ENCODE measurements at places on chromosomes 3 and 15.

DNA sequence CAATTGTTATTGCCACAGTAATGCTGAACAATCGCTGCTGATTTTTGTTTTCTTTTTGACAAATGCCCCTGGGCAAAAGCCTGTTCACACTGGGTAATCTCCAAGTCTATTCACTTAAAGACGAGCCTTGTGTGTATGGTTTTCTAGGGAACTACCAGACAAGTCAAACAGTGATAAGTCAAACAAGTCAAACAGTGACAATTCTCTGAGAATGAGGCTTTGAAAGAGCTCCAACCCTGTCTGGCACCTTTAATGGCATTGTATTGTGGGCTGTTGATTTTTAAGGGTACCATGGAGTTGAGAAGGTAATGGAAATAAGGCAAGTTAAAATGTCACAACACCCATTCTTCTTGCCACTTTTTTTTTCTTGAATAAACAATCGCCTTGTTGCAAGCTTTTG, 59.4 kb upstream of the TMC3 start:
- DNase-seq, result no peak

- no peak for DNase-seq
Observed at GRCh38 chr3:31230425-31231223, 302.1 kb upstream of the STT3B start.

- no peak for DNase-seq
Observed at GRCh38 chr15:38660738-38661137, 96.1 kb upstream of the RASGRP1 start.

DNA sequence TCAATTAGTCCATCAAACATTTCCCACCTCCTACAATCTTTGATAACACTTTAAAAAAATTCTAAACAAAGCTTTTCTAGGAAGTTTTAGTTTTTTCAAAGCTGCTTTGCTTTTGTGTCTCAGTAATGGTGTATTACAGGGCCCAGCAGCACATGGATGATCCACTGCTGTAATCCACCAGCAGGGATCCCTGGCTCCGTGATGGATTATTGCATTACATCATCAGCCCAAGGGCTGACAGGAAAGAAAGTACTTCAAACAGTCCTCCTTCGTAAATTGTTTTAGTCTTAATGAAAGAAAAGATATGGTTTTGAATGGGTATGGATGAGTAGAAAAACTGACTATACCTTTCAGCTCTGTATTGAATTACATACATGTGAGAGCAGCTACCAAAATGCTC, 688.9 kb upstream of the NAALADL2 start:
- DNase-seq, result no peak

GRCh38 chr15:36428102-36428845, 151.2 kb upstream of the CDIN1 start:
- DNase-seq, result peak; percentile 99

GRCh38 chr3:25038922-25039321, 389.1 kb upstream of the RARB start:
- no peak for DNase-seq

GRCh38 chr3:84974347-84974746, 15.6 kb downstream of the CADM2 start:
- DNase-seq, result no peak

GRCh38 chr3:43161684-43162229, 55.9 kb upstream of the POMGNT2 start:
- DNase-seq, result no peak

DNA sequence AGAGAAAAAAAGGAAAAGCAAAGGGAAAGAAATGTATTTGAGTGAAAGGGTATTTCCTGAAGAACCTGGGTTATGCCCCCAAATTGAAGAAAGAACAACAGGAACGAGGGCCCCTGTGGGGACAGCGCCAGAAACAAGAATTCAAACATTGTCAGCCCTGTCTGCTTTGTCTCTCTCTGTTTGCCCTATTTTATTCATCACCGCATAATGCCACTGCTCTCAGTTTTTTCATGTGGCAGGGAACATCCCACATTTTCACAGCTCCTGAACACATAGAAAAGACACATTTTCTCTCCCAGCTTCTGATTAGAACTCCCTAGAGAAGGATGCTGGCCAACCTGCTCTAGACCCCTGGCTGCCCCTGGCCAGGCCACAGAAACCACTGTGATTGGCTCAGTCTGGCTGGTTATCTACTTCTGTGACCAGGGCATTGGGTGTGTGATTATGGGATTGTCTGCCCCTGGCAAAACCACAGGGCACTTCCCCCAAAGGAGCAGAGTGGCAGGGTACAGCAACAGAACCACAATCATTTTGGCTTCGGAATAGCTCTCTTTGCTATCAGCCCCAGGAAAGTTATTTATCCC, 31.3 kb upstream of the CCDC54 start:
- no peak for DNase-seq

GRCh38 chr3:68007621-68008226, 353.3 kb upstream of the SUCLG2 start:
- no peak for DNase-seq

DNA sequence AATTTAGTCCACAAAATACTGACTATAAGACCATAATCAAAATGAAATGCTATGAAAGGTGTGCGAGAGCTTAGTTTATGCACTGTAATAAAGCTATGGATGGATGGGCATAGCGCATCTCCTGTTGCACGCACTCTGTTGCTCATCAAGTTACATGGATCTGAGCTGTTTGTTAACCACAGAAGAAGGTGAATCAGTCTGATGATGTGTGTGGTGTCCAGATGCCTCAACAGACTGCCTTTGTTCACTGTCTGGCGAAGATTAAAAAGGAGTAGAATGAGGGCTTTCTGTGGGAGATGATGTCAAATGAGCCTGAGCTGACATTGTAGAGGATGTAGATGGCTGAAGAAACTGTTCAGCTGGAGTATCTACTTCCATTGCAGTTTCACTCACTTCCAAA, 36.1 kb downstream of the NSMCE3 start:
- no peak for DNase-seq

- peak; percentile 78 for DNase-seq
Observed at GRCh38 chr3:188635258-188636042, 481.5 kb downstream of the LPP start.

DNA sequence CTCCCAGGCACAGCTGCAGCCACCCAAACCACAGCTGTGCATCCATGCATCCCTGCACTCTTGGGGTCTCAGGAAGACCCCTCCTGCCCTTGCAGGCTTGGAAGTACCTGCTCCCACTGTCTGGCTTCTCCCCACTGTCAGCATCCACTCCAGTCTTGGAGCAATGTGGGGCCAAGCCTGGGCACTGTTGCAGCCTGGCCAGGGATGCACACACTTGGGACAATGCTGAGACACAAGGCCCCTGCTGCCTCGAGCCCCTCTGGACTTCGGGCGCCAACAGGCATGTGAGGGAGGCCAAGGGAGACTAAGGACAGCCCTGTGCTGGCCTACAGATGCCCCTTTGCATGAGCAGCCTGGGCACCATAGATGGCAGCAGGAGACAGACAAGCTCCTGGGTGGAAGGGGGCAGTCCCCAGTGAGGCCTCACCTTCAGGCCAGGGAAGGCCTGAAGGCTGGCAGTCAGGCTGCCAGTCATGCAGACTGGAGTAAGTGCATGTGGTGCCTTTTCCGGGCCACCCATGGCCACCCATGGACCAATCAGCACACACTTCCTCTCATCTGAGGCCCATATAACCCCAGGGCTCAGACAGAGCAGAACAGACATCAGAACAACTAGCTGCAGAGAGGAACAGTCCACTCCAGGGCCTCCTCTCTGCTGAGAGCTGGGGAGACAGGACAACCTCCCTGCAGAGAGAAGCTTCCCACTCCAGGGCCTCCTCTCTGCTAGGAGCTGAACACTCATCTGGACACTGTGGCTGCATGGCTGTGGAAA, 219.0 kb downstream of the VGLL3 start:
- DNase-seq, result no peak

GRCh38 chr15:38991701-38992100, 427.1 kb upstream of the RASGRP1 start:
- DNase-seq, result peak; percentile 81

DNA sequence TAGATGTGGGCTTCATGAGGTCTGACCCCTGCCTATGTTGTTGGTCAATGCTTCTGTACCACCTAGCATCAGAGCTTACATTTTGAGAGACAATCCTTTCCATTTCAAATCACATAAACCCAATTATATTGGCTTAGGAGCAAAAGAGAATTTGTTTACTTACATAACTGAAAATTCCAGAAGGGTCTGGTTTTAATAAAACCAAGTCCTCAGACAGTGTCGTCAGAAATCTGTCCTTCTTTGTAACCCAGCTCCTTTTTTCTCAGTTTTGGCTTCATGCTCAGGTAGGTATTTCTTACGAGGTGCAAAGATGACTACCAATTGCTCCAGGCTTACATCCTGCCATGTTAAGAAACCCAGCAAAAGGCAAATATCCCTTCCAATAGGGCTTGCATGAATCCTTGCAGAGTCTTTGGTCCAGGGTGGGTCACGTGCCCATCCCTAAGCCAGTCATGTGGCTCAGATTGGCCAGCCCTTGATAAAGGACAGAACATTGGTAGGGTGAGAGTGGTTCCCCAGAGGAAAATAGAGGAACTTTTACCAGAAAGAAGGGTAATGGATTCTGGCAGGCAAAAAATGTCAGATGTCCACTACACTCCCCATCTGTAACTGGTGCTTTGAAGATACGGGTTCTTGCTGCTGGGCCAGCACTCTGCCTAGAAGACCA, 50.2 kb upstream of the VILL start:
- DNase-seq, result no peak

DNA sequence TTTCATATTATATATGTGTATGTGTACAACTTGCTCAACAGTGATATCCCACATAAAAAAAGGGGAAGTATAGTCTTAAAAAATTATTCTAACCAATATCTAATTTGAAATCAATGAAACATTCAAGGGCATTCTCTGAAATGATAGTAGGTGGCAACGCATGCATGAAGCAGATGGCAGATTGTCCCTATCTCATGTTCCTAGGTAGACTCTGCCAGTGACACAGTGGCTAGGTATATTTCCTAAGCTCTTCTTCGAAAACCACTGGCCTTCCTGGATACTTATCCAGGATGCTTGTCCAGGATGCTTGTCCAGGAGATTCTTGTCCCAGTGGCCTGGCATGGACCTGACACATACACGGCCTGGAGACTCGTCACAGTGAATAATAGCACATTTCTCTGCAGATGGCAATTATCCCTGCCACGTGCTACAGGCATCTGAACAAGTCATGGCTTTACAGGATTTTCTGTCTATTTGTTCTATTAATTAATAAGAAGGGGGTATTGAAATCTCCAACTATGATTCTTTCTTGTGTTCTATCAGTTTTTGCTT, 54.9 kb downstream of the OCA2 start:
- DNase-seq, result no peak

DNA sequence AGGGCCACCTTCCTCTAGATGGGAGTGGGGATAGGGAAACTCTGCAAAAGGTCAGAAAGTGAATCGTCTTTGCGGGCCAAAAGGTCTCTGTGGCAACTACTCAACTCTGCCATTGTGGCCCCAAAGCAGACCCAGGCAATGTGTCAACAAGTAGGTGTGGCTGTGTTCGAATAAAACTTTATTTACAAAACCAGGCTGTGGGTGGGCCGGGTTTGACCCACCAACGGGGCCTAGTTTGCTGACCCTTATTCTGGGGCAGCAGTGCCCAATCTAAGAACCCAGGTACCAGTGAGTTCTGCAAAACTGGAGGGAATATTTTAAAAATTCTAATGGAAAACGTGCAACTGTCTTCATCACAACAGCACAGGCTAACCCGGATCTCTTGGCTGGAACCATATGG, 40.9 kb downstream of the RORA start:
- no peak for DNase-seq

DNA sequence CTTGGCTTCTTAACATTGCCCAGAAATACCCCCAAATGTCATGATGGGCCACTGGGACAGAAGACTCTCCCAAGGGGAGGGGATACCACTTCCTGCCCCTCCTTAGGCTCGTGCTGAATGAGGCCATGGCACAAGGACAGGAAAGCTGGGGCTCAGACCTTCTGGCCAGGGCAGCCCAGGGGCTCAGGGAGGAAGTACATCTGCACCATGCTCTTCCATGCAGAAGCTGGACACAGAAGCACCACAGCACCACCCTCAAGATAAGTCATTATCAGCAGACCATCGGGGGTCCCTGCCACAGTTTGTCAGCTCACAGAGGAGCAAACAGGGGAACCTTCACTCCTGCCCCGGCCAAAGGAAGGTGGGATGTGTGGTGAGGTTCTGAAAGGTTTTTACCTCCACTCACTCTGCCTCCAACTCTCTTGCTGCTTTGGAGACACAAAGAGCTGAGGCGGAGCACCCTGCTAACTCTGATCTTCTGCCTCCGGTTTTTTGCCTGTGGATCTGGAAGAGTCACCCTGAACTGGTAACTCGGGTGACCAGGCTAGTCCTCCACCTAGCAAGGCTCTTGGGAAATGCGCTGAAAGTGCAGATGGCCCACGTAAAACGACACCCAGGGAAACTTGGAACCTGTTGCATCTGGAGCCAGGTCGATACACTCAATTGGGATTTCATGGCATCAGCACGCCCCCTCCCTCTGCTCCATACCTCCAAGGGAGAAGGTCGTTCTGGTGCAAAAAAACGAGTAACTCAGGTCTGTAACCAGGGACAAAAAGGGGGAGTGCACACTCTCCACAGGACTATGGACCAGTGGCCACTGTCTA, 8.3 kb downstream of the BMF start:
- no peak for DNase-seq

Measured in fibroblast of the aortic adventitia (primary cell).